CD8-positive, alpha-beta memory T cell (primary cell): ENCODE measurements at places on chromosomes 7 and 10. TPM values are rescaled to one million over a fixed set of nuclear protein-coding genes. Genes with fewer than 3 reads are reported as not detected.

DNA sequence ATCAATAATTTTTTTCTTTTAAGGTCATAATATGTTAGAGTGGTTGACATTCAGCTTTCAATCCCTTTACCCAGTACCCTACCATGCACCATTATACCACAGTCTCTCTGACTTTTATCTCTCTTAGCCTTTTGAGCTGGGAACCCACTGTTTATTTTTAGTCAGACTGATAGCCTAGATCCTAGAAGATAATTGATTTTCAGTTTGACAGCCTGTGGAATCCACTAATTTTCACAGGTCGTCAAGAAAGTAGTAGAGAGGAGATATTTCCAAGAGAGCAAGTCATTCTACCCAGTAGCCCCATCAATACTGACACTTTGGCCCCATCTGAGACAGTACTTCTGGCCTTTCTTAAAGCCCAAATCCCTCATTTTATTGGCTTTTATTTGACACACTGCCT is 67.1 kb upstream of the CC2D2B start:
- no peak for DNase-seq

GRCh38 chr7:121634356-121634755 is 238.2 kb upstream of the FAM3C start:
- no peak for DNase-seq

DNA sequence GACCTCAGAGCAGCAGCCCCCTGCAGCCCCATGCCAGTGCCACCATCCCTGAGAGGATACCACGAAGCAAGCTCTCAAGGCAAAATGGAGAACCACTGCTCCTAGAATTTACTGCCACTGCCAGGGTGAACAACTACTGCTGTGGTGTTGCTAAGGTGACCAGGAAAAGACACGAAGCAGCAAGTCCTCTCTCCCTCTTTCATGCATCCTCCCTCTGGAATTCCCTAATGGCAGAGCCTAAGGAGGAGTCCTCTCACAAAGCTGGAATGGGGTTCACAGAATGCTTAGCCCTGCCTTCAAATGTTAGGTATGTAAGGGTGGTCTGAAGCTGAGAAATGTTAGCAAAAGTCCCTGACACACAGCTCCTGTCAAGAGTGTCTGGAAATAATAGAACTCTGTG is 35.8 kb upstream of the NPSR1 start:
- DNase-seq = no peak

DNA sequence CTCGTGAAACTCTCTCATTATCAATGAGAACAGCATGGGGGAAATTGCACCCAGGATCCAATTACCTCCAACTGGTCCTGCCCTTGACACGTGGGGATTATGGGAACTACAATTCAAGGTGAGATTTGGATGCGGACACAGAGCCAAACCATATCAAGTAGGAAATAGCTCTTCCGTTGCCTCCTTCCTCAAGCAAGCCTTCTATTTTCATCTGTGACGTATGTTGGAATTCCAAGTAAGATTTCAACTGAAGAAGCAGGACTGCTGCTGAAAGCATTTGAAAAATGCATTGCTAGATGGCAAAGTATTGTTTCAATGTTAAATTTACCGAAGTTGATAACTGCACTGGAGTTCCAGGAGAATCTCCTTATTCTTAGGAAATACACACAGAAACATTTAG is 178.1 kb upstream of the GALNT17 start:
- no peak for DNase-seq

GRCh38 chr10:28808693-28809092 is 131.4 kb downstream of the BAMBI start:
- DNase-seq = no peak

DNA sequence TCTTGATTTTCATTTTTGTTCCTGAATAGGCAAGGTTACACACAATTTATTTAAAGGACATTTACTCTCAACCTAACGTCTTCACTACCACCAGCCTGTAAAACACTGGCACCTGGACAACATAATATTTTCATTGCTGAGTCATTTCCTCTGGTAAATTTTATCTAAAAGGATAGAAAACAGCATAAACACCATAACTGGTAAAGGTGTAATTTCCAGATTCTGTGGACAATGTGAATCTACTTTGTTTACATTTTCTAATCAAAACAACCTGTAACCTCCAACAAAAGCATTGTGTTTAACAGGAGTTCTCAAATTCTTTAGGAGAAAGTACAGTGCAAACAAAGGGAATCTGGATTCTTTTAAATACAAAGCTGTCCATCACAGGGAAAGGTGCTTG is 472.0 kb upstream of the AKR1E2 start:
- DNase-seq = no peak

GRCh38 chr10:3198900-3199299 is 26.3 kb upstream of the PITRM1 start:
- no peak for DNase-seq

GRCh38 chr7:2164646-2165045 is 68.1 kb downstream of the MAD1L1 start:
- DNase-seq = no peak

- no peak for DNase-seq
Observed at GRCh38 chr10:93333278-93333978, 148.7 kb downstream of the MYOF start.

- no peak for DNase-seq
Observed at GRCh38 chr10:5070648-5071410, 23.4 kb upstream of the AKR1C3 start.

DNA sequence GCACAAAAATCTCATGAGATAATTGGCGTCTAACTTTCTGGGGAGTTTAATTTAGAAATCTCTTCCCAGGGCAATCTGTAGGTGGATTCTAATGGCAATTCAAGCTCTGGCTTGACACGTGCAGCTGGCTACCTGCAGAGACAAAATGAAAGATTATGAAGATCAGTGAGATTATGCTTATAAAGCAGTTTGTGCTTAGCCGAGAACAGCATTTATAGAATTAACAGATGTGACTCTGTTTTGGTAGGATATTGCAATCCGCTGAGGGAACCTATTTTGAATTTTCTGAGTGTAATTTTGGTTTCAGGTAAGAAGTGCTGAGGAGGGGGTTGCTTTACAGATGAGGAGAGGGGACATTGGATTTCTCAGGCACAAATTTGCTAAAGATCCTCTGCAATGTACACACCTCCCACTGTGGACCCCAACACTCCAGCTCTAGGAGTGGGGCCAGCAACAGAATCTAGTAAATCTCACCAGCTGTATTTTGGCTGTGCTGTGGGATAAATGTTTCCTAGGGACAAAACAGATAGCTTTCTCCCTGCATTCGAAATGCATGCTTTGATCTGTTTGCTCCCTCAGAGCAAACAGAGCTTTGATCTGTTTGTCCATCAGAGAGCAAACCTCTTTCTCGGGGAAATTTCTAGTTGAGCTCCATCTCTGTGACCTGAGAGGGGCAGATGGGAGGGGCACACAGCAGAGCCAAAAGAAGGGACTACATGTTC is 7.4 kb downstream of the GJD4 start:
- no peak for DNase-seq

DNA sequence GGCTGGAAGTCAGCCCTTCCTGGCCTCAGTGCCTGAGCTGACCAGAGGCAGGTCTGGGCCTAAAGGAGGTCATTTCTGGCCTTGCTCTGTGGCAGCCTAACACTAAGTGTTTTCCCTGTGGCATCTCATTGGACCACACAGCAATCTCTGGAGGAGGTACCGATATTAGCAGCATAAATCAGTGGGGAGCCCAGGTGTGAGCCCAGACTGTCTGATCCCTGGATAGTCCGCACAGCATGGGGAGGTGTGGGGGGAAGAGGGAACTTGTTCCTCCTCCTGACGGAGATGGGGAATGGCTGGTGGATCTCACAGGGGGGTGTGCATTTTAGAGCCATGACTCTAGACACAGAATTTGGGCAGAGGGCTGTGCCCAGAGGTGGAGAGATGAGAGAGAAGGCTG is 11.0 kb upstream of the PPIF start:
- DNase-seq = no peak

DNA sequence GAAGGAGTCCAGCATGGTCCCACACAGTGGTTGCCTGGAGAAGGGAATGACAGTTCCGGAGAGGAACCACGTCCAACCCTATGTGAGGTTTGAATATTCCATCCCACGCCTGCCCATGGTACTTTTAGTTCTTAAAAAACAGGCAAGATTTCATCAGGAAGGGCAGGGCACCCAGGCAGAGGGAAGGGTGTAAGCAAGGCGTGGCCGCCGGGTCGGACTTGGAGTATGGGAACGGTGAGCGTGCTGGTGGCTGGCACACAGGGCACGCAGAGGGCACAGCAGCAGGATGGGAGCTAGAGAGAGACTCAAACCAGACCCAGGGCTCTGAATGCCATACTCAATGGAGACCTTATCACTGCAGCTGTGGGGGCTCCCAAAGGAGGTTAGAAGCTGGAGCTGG is 34.3 kb downstream of the FAM53B start:
- peak; percentile 2 for DNase-seq

GRCh38 chr7:24328050-24328449 is 44.1 kb downstream of the NPY start:
- no peak for DNase-seq

GRCh38 chr7:54560723-54561122 is 18.5 kb downstream of the VSTM2A start:
- no peak for DNase-seq

Gene SLC16A12
- not detected for polyA plus RNA-seq

Gene LRIT1
- polyA plus RNA-seq = not detected

Gene CYP26A1
- polyA plus RNA-seq = not detected
